Esophagus squamous epithelium (tissue), 5 donors: ENCODE measurements at places on chromosomes 13 and 19. TPM values are rescaled to one million over a fixed set of nuclear protein-coding genes. Genes with fewer than 3 reads are reported as not detected.

SRRM5 gene
- total RNA-seq, result 0.38 TPM

GRCh38 chr19:42270346-42271044, 1.4 kb downstream of the CIC start:
- no peak for DNase-seq

ZIC5 gene
- total RNA-seq, result not detected

ZNF675 gene
- 8.6 TPM for total RNA-seq

GRCh38 chr13:112893570-112894422, 75.2 kb upstream of the MCF2L start:
- no peak for DNase-seq

KIRREL2 gene
- not detected for total RNA-seq

GRCh38 chr13:93226623-93227279, at the start of gene GPC6:
GPC6 (plus strand) TSS chr13:93226807.
- no peak for DNase-seq
